Hippocampal formation (tissue), 2 donors: ENCODE measurements at places on chromosomes 5 and 9.

DNA sequence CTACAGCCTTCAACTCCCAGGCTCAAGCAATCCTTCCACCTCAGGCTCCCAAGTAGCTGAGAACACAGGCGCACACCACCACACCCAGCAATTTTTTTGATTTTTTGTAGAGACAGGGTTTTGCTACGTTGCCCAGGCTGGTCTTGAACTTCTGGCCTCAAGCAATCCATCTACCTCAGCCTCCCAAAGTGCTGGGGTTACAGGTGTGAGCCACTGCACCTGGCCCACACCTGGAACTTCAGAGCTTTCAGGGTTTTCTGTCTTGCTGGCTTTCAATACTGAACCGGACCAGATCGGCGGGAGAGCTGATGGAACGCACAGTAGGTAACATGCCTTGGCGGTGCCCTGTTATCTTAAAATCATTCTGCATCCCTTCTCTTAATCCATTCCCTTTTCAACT lies 30.8 kb downstream of the IPPK start:
- no peak for DNase-seq

DNA sequence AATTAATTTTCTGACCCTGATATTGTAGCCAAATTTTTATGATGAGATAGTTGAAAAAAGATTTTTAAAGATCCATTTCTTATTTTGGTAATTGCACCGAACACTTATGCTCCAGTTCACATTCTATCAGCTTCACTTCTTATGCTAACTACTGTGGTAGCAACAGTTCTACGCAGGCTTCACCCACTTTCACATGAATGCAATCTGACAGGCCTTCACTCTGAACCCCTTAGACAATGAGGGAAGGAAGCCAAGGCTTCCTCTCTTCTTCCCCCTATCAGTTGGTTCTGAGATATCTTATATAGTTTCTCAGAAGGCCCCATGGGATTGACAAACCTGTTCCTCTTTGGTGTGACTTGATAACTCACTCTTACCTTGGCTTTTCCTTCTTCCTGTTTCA lies 185.8 kb downstream of the CETN3 start:
- no peak for DNase-seq

GRCh38 chr5:113056988-113057387 lies 80.4 kb downstream of the DCP2 start:
- DNase-seq: no peak

GRCh38 chr5:101678481-101679193 lies 617.4 kb downstream of the SLCO4C1 start:
- DNase-seq: peak; percentile 37

GRCh38 chr5:131640043-131640856 lies 5.2 kb upstream of the RAPGEF6 start:
- DNase-seq: no peak
